ENCODE measurements at places on chromosomes 16 and 17. TPM values are rescaled to one million over a fixed set of nuclear protein-coding genes. Genes with fewer than 3 reads are reported as not detected.
A peak's percentile ranks its signal among the peaks of the same experiment; 100 is the strongest.

CEP295NL gene
- 3.8 TPM for total RNA-seq

CDH11 gene
- total RNA-seq = 661 TPM

FGF11 gene
- 17.9 TPM for total RNA-seq

CACNG5 gene
- not detected for total RNA-seq

TRAF4 gene
- under 0.01 TPM for total RNA-seq

ELMO3 gene
- 1.6 TPM for total RNA-seq

CDH5 gene
- 59.7 TPM for total RNA-seq

NECAB2 gene
- total RNA-seq = 1.1 TPM

OR1F1 gene
- not detected for total RNA-seq

SMARCE1 gene
- total RNA-seq = 146 TPM

OSGIN1 gene
- 1.2 TPM for total RNA-seq

DNA sequence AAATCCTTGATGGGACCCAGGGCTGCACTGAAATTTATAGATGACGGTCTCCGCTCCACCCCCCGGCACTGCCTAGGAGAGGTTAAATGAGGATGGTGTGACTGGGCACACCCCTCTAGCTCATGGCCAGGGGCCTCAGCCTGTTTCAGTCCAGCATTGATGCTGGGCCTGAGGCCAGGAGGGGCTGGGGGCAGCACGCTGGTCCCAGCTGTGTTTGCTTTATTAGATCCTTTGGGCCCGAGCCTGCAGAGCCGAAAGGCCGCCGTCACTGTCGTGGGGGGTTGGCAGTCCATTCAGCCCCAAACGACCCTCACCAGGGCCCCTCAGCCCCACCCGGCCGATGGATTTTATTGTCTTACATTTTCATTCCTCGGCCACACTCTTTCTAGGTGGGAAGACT is 10.8 kb upstream of the DOK4 start:
- no peaks in the 10 kb centered on the region for H3K36me3 ChIP-seq
- DNase-seq = no peak

GRCh38 chr17:49516180-49516579 is 21.1 kb downstream of the NGFR start:
- DNase-seq = no peak
- H3K27ac ChIP-seq = peak overlapping the region; percentile 95
- no peaks in the 10 kb centered on the region for H3K27me3 ChIP-seq
- H3K36me3 ChIP-seq = no peaks in the 10 kb centered on the region
- no peak overlapping the region for H3K4me3 ChIP-seq

DNA sequence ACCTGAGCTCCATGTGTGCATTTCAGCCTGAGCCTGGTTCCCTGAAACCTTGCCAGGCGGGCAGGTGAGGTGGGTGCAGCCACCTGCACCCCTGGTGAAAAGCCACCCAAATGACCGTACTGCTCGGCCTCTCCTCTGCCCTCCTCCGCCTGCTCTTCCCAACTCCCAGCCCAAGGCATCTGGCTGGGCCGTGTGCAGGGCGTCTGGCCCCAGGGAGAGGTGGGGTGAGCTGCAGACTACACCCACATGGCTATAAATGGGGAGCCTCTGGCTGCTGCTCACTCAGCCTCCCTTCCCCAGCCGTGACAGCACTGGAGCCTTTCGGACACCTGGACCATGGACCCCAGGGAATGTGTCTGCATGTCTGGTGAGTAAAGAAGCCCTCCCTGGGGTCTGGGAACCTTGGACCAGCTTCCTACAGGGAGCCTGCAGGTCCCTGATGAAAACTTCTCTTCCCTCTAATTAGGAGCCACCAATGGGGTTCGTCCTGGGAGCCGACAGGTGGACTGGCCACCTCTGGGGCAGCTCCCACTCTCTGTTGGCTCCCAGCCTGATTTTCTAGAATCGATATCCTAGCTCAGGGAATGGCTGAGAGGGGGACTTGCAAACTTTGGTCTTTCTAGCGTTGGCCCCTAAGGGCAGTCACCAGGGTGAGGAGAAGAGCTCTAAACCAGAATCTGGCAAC is at the start of gene MT4:
MT4 (plus strand) TSS at position 281 of the 685 bp plus-strand sequence; CDS start at position 337, 56 bp downstream.
- H3K36me3 ChIP-seq = no peaks in the 10 kb centered on the region
- no peak for DNase-seq

GRCh38 chr17:728911-729310 is 3.5 kb upstream of the TLCD3A start:
- H3K4me1 ChIP-seq = no peaks in the 10 kb centered on the region
- no peak overlapping the region for H3K27ac ChIP-seq
- H3K4me3 ChIP-seq = no peak overlapping the region
- H3K27me3 ChIP-seq = no peaks in the 10 kb centered on the region
- H3K36me3 ChIP-seq = no peaks in the 10 kb centered on the region
- no peak for DNase-seq

DNA sequence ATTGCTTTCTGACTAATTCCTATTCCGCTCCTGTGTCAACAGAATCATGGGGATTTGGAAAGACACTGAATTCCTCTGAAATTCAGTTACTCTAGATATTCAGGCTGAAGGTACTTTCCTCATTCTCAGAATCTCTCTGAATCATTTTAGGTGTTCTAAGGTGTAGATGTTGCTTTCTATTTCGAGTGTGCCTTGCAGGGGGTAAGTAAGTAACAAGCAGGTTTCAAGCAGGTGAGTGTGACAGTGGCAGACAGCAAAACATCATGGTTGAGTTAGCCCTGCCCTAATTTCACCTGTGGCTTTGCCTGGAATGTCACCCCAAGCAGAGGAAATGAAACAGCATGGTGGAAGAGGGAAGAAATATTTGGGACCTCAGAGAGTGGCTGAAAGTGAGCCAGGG is 75.1 kb downstream of the SHISA9 start:
- H3K4me1 ChIP-seq = no peaks in the 10 kb centered on the region
- no peaks in the 10 kb centered on the region for H3K27me3 ChIP-seq
- no peak overlapping the region for H3K27ac ChIP-seq
- no peak overlapping the region for H3K4me3 ChIP-seq
- H3K36me3 ChIP-seq = no peaks in the 10 kb centered on the region

DNA sequence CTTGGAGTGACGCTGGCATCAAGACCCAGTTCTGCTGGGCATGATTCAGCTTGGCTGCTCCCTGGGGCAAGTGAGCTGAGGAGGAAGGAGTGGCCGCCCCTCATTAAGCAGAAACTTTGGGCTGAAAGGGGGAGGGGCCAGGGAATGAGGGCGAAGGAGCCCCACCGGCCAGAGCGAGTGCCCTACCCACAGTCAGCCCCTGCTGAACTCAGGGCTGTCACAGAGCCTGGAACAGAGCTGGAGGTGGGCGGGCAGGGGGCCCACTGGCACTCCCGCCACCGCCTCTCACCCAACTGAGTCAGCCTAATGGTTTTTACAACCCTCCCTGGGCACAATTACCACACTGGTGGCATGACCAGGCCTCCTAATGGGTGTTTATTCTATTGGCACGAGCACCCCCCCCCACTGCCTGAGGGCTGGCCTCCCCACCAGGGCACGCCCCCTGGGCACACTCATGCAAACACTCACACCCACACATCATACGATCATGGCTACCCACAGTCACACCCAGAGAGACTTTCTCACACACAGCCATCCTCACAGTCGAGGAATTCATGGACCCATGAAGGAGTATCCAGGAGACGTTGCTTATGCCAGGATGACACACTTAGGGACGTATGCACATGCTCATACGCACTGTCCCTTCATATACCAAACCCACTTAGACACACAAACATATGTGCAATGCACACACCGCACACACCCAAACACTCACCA is 19.2 kb downstream of the UNC119 start:
- no peaks in the 10 kb centered on the region for H3K27me3 ChIP-seq
- no peak overlapping the region for H3K27ac ChIP-seq
- H3K4me1 ChIP-seq = no peaks in the 10 kb centered on the region
- DNase-seq = no peak
- no peaks in the 10 kb centered on the region for H3K36me3 ChIP-seq
- no peak overlapping the region for H3K4me3 ChIP-seq

DNA sequence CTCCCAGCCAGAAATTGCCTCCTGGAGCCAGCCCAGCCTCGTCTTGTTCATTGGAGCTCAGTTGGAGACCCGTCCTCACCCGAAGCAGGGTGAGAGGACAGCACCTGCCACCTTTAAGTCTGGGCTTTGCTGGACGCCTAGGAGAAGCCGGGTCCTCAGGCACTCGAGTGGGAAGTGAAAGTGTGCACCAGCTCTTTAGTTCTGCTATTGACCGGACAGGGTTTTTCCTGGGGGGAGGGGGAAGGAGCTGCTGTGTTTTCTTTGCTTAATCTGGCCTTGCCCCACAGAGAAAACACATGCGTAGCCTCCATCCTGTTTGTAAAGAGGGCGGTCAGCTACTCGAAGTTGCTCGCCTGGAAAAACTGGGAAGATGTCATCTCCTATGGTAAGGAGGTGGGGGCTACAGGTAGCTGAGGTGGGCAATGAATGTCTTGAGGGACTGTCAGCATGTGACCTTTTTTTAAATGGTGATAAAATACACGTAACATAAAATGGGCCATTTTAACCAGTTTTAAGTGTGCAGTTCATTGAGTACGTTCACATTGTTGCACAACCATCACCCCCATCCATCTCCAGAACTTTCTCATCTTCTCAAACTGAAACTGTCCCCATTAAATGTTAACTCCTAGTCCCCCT is 34.4 kb downstream of the CMIP start:
- no peaks in the 10 kb centered on the region for H3K36me3 ChIP-seq
- no peaks in the 10 kb centered on the region for H3K4me1 ChIP-seq
- no peak overlapping the region for H3K27ac ChIP-seq
- no peak for DNase-seq
- no peaks in the 10 kb centered on the region for H3K27me3 ChIP-seq
- H3K4me3 ChIP-seq = no peak overlapping the region

DNA sequence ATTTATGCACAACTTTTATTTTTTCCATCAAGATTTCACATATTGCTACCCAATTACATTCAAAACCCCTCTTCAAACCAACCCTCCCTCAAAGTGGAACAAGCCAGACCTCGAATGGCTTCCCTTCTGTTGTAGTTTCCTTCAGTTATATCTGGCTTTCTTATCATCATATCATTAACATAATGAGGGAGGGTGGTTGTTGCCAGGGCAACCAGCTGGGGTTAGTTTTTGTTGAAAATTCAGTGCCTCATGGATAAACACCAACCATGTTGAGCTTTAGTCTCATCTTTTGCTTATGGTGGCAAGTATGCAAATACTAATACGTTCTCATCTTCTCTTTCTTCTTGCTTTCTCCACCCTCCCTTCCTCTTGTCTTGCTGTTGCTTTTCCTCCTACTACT is 359.7 kb downstream of the CDH11 start:
- no peaks in the 10 kb centered on the region for H3K4me1 ChIP-seq
- H3K36me3 ChIP-seq = no peaks in the 10 kb centered on the region
- no peak overlapping the region for H3K4me3 ChIP-seq

GRCh38 chr17:45984368-45984767 is 14.7 kb upstream of the STH start:
- no peak overlapping the region for H3K27ac ChIP-seq
- no peaks in the 10 kb centered on the region for H3K27me3 ChIP-seq
- H3K4me3 ChIP-seq = no peak overlapping the region
- H3K36me3 ChIP-seq = no peaks in the 10 kb centered on the region
- DNase-seq = no peak

DNA sequence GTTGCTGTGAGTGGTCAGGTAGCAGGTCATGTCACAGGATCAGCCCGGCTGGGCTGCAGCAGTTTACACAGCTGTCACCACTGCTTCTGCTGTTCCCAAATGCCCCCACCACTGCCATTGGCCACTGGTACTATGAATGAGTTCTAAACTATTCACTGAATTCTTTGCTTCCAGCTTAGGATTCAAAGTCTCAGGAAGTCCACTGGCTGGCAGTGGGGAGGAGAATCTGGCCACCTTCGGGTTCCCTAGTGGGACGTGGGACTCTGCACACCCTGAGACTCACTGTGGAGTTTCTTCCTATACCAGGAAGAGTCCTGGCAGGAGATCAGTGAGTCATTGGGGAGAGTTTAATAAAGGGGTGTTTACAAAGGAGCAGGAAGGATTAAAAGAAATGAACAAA is 6.9 kb downstream of the MT1X start:
- H3K36me3 ChIP-seq = no peaks in the 10 kb centered on the region
- no peak overlapping the region for H3K27ac ChIP-seq
- H3K27me3 ChIP-seq = no peaks in the 10 kb centered on the region
- no peak for DNase-seq
- no peaks in the 10 kb centered on the region for H3K4me1 ChIP-seq

DNA sequence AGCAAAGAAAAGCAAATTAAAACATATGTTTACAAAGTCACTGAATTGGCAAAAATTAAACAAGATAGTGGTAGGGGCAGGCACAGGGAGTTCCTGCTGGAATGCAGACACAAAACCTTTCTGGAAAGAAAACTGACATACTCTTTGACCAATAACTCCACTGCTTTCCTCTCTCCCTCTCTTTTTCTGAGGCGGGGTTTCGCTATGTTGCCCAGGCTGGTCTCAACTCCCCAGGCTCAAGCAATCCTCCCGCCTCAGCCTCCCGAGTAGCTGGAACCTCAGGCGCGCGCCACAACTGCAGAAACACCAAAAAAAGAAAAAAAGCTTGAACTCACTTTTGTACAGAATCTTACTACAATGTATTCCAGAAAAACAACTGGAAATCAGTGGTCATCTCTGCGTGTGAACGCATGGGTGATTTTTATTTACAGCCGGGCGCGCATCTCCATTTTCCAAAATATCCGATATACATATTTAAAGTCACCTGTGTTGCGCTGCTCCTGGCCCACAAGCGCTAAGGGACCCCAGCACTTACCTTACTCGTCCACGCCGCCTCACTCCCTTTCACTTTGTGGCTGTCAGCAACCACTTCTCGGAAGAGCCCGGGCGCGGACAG is 480 bp downstream of the TXNL4B start:
- peak overlapping the region; percentile 81 for H3K4me3 ChIP-seq
- peak overlapping the region; percentile 84 for H3K27ac ChIP-seq
- no peaks in the 10 kb centered on the region for H3K4me1 ChIP-seq
- H3K36me3 ChIP-seq = no peaks in the 10 kb centered on the region
- no peak for DNase-seq
- H3K27me3 ChIP-seq = no peaks in the 10 kb centered on the region

DNA sequence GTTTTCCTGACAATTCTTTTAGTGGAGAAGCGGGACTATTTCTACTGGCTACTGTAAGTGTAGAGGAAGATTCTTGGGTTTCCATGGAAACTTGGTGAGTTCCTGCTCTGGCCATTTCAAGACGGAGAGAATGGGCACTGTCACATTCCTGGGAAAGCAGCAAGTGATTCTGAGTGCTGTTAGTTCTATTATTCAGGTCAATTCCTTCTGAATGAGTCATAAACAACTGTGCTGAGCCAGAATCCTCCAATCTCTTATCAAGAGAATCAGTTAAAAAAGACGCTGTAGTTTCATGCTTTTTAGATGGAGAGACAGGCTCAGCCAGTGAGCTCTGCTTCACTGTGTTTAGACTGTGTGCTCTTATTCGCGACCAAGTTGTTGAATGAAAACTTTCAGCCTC is 19.6 kb downstream of the AKAP10 start:
- no peaks in the 10 kb centered on the region for H3K36me3 ChIP-seq
- DNase-seq = no peak
- H3K27me3 ChIP-seq = no peaks in the 10 kb centered on the region
- no peaks in the 10 kb centered on the region for H3K4me1 ChIP-seq

GRCh38 chr16:11203111-11203623 is 52.8 kb downstream of the SOCS1 start:
- H3K4me3 ChIP-seq = no peak overlapping the region
- no peak overlapping the region for H3K27ac ChIP-seq
- no peak for DNase-seq
- H3K4me1 ChIP-seq = no peaks in the 10 kb centered on the region
- H3K27me3 ChIP-seq = no peaks in the 10 kb centered on the region
- no peaks in the 10 kb centered on the region for H3K36me3 ChIP-seq

- H3K4me3 ChIP-seq = no peak overlapping the region
- H3K27me3 ChIP-seq = no peaks in the 10 kb centered on the region
- DNase-seq = no peak
- no peaks in the 10 kb centered on the region for H3K36me3 ChIP-seq
- H3K4me1 ChIP-seq = no peaks in the 10 kb centered on the region
Observed at GRCh38 chr16:30601966-30602365, 8.2 kb downstream of the ZNF689 start.

- no peak overlapping the region for H3K4me3 ChIP-seq
- H3K27me3 ChIP-seq = no peaks in the 10 kb centered on the region
- no peaks in the 10 kb centered on the region for H3K4me1 ChIP-seq
- no peak overlapping the region for H3K27ac ChIP-seq
- no peak for DNase-seq
Observed at GRCh38 chr16:57681950-57682728, 12.5 kb upstream of the DRC7 start.

Data from uterus (tissue), 4 donors.